Fibroblast of lung (primary cell): ENCODE measurements at places on chromosomes 13 and 19. TPM values are rescaled to one million over a fixed set of nuclear protein-coding genes. Genes with fewer than 3 reads are reported as not detected.

- DNase-seq = no peak
Observed at GRCh38 chr19:12833738-12834565, 427 bp downstream of the RTBDN start.

- DNase-seq = no peak
Observed at GRCh38 chr13:108346376-108346775, 76.9 kb downstream of the TNFSF13B start.

GRCh38 chr13:23365652-23366051 is 67.8 kb downstream of the SACS start:
- peak; percentile 32 for DNase-seq

Gene HSD11B1L
- 3.1 and 5.1 TPM in 2 replicates for polyA plus RNA-seq

Gene CDC34
- 23.3 and 27.0 TPM in 2 replicates for polyA plus RNA-seq

Gene ANKRD24
- 0.09 and 0.14 TPM in 2 replicates for polyA plus RNA-seq

GRCh38 chr19:5225486-5226345 is 114.9 kb downstream of the PTPRS start:
- DNase-seq = no peak

Gene ZNF85
- polyA plus RNA-seq = 5.1 and 7.0 TPM in 2 replicates

DNA sequence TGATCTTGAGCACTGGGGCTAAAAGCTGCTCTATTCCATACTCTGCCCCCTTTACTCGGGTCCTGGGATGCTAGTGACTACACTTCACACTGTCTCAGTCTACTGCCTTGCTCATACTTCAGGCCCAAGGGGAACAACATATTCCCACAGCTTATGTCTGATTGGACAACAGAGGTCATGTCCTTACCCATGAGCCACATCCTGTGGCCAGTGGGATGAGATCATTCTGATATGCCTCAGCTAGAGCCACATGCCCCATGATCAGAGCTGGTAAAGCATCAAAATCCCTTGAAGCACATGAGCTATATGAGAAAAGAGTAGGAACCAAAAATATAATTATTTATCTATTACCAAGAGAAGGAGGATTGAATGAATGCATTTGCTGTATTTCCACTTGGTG is 290.1 kb upstream of the TSHZ3 start:
- peak; percentile 45 for DNase-seq

GRCh38 chr13:81771951-81772350 is 1431.0 kb upstream of the SPRY2 start:
- DNase-seq = no peak

- DNase-seq = peak; percentile 64
Observed at GRCh38 chr19:48999481-49000325, 6.0 kb downstream of the RUVBL2 start.

Gene GFY
- polyA plus RNA-seq = not detected in 2 replicates

DNA sequence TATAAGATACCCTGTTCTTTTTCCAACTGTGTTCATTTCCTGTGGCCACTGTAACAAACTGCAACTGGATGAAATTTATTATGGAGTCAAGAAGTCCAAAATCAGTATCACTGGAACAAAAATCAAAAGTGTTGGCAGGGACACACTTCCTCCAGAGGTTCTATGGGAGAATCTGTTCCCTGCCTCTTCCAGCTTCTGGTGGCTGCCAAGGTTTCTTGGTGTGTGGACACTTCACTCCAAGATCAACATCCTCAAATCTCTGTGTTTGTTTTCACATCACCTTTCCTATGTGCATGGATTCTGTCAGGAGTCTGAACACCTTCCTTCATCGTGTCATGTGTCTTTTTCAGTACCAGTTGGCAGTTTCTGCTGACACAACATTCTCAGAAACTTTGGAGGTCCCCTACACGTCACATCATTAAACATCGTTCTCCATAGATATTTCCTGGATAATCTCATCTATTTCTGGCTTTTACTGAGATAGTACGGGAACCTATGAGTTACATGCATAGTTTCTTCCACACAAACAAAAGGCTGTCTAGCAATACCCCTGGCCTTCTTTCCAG is 15.2 kb upstream of the EFNB2 start:
- no peak for DNase-seq

DNA sequence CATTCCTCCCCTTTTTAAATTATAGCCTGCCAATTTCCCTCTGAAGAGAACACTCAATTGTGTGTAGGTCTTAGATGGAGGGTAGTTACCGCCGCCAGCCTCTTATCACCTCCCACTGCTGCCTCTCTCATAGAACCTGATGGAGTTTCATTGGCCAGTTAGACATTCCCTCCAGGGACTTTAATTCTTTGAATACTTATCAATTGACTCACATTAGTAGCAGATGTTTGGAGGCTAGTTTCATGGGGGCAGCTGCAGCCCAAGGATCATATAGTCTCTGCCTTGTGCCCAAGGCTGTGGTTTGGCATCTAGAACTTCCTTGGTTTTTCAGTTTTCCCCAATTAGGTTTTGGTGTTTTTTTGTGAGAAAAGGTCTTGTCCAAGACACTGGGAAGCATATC is 318.9 kb upstream of the HTR2A start:
- DNase-seq = peak; percentile 81

DNA sequence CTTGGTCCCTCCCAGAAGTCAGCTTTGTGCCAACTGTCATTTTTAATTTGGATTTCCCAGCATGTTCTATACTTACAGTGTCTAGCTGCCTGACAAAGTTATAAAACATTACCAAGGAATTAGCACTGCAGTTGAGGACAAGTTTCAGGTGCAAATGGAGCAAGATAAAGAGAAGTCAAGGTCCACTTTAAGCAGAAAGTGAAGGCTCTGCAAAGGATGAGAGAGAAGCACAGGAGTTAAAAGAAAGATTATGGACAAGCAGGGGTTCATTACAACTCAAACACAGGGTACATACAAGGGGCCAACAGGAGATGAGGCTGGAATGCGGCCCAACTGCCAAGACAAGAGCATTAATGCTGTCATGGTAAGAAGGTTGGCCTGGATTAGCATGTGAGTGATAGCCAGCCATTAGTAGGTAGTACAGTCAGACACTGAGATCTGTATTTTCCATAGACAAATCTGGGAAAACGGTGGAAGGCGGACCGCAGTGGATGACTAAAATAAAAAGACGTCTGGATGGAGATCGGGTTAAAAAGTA is 17.6 kb downstream of the UBL3 start:
- DNase-seq = no peak

DNA sequence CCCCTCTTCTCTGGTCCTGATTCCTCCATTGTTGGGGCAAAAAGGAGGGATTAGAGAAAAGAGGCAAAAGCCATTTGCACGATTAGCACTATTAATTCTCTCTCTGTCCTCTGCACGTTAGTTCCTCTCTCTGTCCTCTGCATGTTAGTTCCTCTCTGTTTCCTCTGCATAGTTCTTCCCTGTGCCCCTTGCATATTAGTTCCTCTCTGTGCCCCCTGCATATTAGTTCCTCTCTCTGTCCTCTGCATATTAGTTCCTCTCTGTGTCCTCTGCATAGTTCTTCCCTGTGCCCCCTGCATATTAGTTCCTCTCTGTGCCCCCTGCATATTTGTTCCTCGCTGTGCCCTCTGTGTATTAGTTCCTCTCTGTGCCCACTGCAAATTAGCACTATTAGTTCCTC is 847.2 kb upstream of the GPC6 start:
- no peak for DNase-seq

Gene HRC
- 0.16 TPM in 1 of 2 replicates, not detected in the other for polyA plus RNA-seq

- no peak for DNase-seq
Observed at GRCh38 chr19:11016631-11017030, 55.8 kb downstream of the SMARCA4 start.

Gene MUC16
- not detected in 2 replicates for polyA plus RNA-seq

DNA sequence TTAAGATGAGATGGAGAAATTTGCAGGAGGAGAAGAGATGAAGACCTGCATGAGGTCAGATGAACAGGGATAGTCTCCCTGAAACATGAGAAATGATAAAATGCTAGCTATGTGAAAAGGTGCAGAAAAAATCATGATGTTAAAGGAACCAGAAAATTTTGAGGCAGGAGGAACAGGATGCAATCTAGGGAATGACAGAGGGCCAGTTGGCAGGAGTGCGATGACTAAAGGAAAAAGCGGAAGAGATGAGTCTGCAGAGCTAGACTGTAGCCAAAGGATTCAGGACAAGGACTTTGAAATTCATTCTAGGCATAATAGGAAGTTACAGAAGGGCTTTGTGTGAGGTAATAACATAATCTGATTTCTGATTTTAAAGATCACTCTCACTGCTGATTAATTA is 77.9 kb downstream of the TRPC4 start:
- DNase-seq = peak; percentile 71

DNA sequence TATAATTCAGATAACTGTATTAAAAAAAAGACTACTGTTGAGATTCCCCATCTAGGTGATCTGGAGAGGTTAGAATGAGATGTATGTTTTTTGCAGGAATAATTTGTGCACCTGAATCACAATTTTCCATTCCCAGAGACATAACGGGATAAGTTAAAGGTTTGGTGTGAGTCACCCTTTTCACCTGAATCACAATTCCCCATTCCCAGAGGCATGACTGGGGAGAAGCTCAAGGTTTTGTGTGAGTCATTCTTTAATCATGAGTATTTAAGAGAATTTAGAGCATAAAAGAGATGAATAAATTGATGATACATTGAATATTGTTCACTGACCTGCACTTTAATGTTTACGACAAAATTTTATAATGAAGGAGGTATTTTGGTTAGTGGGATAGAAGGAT is 9.0 kb downstream of the OR7A5 start:
- no peak for DNase-seq

DNA sequence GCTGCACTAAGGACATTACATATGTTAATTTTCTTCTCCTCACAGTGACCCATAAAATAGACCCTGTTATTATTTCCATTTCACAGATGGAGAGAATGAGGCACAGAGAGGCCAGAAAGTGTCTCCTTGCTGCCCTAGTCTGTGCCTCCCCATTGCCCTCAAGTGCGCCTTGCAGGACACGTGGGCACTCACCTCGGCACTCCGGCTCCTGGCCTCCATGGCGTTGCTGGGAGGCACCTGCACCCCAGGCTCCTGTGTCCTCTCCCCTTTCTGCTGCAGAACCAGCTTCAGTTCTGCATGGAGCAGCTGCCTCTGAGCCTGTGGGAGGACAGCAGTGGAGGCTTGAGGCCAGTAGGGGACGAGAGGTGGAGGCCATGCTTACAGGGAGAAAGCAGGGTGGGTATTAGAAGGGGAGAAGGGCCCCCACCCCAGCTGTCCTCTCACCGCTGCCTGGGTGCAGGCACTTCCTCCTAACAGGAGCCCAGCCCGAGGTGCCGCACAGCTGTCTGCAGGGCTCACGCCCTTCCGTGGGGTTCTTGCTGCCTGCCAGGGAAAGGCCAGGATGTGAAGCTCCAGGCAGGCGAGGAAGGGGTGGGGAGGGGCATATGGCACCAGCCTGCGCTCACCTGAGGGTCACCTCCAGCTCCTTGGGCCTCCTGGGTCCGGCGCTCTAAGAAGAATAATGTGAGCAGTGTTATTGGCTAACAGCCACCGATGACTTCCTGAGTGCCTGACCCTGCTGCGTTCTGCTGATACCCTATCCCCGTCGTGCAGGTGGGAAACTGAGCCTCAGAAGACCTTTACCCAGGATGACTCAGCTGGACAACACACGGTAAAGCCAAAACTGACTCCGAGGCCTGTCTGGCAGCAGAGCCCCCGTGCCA is 5.2 kb downstream of the PRX start:
- no peak for DNase-seq

DNA sequence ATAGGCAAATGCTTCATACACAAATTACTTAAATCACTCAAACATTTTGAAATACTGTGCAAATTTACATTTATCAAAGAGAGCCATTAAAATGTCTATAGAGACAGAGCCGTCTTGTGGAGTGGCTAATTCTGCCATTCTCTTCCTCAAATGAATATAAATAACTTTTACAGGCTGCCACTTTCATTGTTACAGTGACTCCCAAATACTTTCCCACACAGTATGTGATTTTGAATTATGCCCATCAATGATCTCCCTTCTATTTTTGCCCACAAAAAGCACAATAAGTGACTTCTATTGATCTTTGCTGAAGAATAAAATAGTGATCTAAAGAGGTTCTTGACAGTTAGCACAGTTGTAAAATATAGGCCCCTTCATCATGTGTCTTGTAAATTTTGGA is 1244.9 kb downstream of the PCDH17 start:
- DNase-seq = no peak

DNA sequence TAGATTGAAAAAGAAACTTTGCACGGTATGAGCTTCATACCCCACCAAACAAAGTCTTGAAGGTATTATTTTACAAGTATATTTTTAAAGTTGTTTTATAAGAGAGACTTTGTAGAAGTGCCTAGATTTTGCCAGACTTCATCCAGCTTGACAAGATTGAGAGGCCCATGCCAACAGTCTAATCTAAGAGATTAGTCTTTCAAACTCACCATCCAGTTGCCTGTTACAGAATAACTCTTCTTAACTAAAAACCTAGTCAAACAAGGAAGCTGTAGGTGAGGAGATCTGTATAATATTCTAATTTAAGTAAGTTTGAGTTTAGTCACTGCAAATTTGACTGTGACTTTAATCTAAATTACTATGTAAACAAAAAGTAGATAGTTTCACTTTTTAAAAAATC is 41.9 kb upstream of the RAP2A start:
- DNase-seq = no peak

DNA sequence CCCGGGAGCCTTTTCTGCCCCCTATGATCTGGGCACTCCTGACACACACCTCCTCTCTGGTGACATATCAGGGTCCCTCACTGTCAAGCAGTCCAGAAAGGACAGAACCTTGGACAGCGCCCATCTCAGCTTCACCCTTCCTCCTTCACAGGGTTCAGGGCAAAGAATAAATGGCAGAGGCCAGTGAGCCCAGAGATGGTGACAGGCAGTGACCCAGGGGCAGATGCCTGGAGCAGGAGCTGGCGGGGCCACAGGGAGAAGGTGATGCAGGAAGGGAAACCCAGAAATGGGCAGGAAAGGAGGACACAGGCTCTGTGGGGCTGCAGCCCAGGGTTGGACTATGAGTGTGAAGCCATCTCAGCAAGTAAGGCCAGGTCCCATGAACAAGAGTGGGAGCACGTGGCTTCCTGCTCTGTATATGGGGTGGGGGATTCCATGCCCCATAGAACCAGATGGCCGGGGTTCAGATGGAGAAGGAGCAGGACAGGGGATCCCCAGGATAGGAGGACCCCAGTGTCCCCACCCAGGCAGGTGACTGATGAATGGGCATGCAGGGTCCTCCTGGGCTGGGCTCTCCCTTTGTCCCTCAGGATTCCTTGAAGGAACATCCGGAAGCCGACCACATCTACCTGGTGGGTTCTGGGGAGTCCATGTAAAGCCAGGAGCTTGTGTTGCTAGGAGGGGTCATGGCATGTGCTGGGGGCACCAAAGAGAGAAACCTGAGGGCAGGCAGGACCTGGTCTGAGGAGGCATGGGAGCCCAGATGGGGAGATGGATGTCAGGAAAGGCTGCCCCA is 8.5 kb upstream of the CEACAM7 start:
- DNase-seq = no peak
